ENCODE measurements at places on chromosomes 12 and 14.

DNA sequence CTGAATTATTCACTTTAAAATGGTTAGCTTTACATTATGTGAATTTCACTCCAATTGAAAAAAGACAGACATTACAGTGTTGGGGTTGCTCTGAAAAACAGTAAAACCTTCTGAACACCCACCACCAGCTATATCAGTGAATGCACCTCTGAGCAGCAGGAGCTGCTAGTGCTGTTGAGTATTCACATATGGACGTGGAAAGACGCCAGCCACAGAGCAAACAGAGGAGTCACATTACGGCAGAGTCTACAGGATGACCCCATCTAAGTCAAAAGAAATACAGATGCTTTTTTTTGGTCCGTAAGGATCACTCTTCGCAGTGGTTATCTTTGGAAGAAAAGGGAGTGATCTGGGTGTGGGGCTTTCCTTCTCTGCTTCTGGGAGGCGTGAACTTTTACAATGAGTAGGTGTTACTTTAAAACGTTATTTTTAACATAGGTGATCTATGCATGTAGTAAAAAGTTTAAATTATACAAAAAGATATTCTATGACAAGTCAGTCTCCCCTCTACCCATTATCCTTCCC, 4.5 kb downstream of the HVCN1 start:
- H3K4me1 ChIP-seq: no peaks in the 10 kb centered on the region
- no peak overlapping the region for H3K27ac ChIP-seq
- no peak overlapping the region for H3K4me3 ChIP-seq
- no peak for DNase-seq
- H3K27me3 ChIP-seq: 0 out of 2 replicates have a peak, but pooled peaks cover 5% of the 10 kb centered on the region
- no peaks in the 10 kb centered on the region for H3K36me3 ChIP-seq

GRCh38 chr12:40551466-40551865, 140.8 kb upstream of the CNTN1 start:
- H3K4me1 ChIP-seq: no peaks in the 10 kb centered on the region
- H3K36me3 ChIP-seq: no peaks in the 10 kb centered on the region
- no peak overlapping the region for H3K4me3 ChIP-seq
- no peak for DNase-seq
- H3K27me3 ChIP-seq: no peaks in the 10 kb centered on the region
- no peak overlapping the region for H3K27ac ChIP-seq

DNA sequence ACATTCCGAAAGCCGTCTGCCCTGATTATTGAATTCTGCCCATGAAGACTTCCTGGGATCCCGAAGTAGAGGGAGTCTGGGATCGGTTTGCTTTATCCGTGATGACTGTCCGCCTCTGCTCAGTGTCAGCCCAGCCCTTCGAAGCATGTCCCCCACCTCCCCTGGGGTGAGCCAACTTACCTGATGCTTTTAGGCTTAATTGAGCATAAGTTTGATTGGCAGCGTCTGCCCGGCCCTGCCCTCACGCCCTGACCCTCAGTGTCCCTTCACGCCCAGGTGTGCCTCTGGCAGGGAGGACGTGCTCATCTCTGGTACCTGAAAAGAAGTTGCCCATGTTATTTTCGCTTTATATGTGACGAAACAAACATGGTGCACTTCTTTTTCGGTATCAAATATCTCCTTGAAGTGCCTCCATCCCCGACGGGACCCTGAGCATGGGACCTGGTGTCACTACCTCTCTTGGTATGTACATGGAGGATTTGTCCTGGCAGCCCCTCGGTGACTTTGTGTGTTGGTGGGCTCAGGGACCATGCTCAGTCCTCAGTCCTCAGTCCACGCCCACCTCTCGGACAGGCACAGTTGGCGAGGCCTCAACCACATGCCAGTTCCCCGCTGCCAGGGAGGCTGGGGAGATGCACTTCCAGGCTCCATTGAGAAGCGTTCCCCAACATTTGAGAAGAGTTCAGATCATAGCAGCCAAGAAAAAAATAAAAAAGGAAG, 130.1 kb upstream of the RTL1 start:
- no peaks in the 10 kb centered on the region for H3K36me3 ChIP-seq
- H3K4me1 ChIP-seq: no peaks in the 10 kb centered on the region

- no peak overlapping the region for H3K27ac ChIP-seq
- no peaks in the 10 kb centered on the region for H3K36me3 ChIP-seq
- no peak overlapping the region for H3K4me3 ChIP-seq
- no peak for DNase-seq
These were observed 78.8 kb upstream of the EVL start for GRCh38 chr14:99986396-99986795.

Data from HCT116 (cell line).